ENCODE measurements at places on chromosomes 7 and 10. TPM values are rescaled to one million over a fixed set of nuclear protein-coding genes. Genes with fewer than 3 reads are reported as not detected.

DNA sequence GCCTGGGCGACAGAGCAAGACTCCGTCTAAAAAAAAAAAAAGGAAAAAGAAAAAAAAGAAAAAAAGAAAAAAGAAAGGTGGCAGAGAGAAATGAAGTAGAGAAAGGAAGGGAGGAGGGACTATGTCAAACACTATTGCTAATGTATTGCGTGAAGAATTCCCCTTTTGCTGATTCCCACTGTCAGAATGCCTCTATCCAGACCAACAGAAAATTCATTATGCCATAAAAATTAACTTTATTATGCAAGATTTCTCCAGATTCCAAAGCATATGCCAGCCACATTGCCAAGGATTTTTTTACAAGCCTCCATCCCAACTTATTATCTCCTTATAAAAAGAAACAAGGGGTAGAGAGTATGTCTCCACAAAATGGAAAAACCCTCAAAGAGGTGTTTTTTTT lies 209.3 kb downstream of the MTERF1 start:
- H3K36me3 ChIP-seq: no peaks in the 10 kb centered on the region
- no peaks in the 10 kb centered on the region for H3K4me1 ChIP-seq
- no peaks in the 10 kb centered on the region for H3K27me3 ChIP-seq
- no peak for DNase-seq
- no peak overlapping the region for H3K4me3 ChIP-seq

The PCLO gene
- total RNA-seq: 0.67 TPM

The VIM gene
- total RNA-seq: 904 TPM

- no peak for DNase-seq
- no peaks in the 10 kb centered on the region for H3K4me1 ChIP-seq
- no peaks in the 10 kb centered on the region for H3K27me3 ChIP-seq
- H3K36me3 ChIP-seq: no peaks in the 10 kb centered on the region
- no peak overlapping the region for H3K27ac ChIP-seq
These were observed 519.7 kb upstream of the PFKP start for GRCh38 chr10:2547606-2548005.

The ADCK2 gene
- total RNA-seq: 31.1 TPM

- H3K4me1 ChIP-seq: peaks cover 11% of the 10 kb centered on the region
- no peak overlapping the region for H3K4me3 ChIP-seq
- H3K27me3 ChIP-seq: no peaks in the 10 kb centered on the region
- H3K27ac ChIP-seq: no peak overlapping the region
- no peaks in the 10 kb centered on the region for H3K36me3 ChIP-seq
These were observed 241.5 kb downstream of the PHTF2 start for GRCh38 chr7:78039790-78040776.

The CYP3A4 gene
- not detected for total RNA-seq

- no peaks in the 10 kb centered on the region for H3K27me3 ChIP-seq
- no peak overlapping the region for H3K27ac ChIP-seq
- peaks cover 13% of the 10 kb centered on the region for H3K4me1 ChIP-seq
- peaks cover 11% of the 10 kb centered on the region for H3K36me3 ChIP-seq
- H3K4me3 ChIP-seq: no peak overlapping the region
- DNase-seq: no peak
These were observed 98.2 kb downstream of the RNF216 start for GRCh38 chr7:5683280-5683670.

GRCh38 chr10:71598621-71599055 lies 120.9 kb downstream of the C10orf105 start:
- no peaks in the 10 kb centered on the region for H3K36me3 ChIP-seq
- no peak overlapping the region for H3K27ac ChIP-seq
- DNase-seq: peak; percentile 87

DNA sequence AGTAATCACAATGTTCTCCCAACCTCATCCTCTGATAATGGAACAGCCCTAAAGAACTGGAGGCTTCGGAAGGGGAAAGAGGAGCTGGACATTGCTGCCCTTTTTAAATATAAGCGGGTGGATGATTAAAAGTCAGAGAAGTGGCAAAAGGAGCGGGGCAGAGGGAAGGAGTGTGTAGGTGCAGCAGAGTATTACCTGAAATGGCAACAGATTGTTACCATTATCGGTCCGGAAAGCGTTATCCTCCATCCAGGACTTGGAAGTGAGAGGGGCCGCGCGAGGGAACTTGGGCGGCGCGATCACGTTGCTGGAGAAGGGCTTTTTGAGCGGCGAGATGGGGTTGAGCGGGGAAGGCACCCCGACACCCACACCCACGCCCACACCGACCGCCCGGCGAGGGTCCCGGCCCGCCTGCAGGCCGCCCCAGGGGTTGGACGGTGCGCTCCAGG lies 51.7 kb downstream of the CPEB3 start:
- H3K27ac ChIP-seq: peak overlapping the region; percentile 97
- H3K36me3 ChIP-seq: no peaks in the 10 kb centered on the region
- DNase-seq: peak; percentile 38

DNA sequence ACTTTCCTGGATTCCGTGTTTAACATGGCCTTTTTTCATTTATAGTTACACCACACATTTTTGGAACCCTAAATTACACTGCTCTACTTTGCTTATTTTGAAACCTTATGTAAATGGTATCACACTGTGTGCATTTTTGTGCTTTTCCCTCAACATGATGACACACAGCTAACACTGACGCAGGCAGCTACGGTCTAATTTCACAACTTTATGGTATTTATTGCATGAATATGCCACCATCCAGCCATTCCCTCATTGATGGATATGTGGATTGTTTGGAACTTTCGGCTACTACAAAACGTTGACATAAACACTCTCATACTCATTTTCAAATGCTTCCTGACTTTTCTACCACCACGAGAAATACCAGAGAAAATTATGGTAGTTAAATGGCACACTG lies 6.9 kb downstream of the PAPOLB start:
- H3K4me1 ChIP-seq: no peaks in the 10 kb centered on the region
- no peak overlapping the region for H3K27ac ChIP-seq
- no peak overlapping the region for H3K4me3 ChIP-seq
- DNase-seq: no peak
- no peaks in the 10 kb centered on the region for H3K27me3 ChIP-seq
- no peaks in the 10 kb centered on the region for H3K36me3 ChIP-seq

GRCh38 chr7:100693312-100694097 lies 545 bp downstream of the GIGYF1 start:
- peaks cover 16% of the 10 kb centered on the region for H3K4me1 ChIP-seq
- DNase-seq: no peak
- H3K27ac ChIP-seq: peak overlapping the region; percentile 93
- no peaks in the 10 kb centered on the region for H3K27me3 ChIP-seq
- peak overlapping the region; percentile 95 for H3K4me3 ChIP-seq

- peaks cover 3% of the 10 kb centered on the region for H3K4me1 ChIP-seq
- no peak overlapping the region for H3K4me3 ChIP-seq
- H3K36me3 ChIP-seq: no peaks in the 10 kb centered on the region
- H3K27ac ChIP-seq: no peak overlapping the region
- no peaks in the 10 kb centered on the region for H3K27me3 ChIP-seq
- peak; percentile 21 for DNase-seq
These were observed 27.0 kb downstream of the SND1 start for GRCh38 chr7:127678947-127679346.

GRCh38 chr10:122577311-122577885 lies 16.8 kb downstream of the DMBT1 start:
- no peak for DNase-seq
- H3K4me3 ChIP-seq: no peak overlapping the region
- H3K27ac ChIP-seq: no peak overlapping the region
- no peaks in the 10 kb centered on the region for H3K4me1 ChIP-seq

- no peak overlapping the region for H3K27ac ChIP-seq
- no peaks in the 10 kb centered on the region for H3K4me1 ChIP-seq
- H3K4me3 ChIP-seq: no peak overlapping the region
- no peaks in the 10 kb centered on the region for H3K27me3 ChIP-seq
- no peak for DNase-seq
These were observed 179.9 kb upstream of the CXCL12 start for GRCh38 chr10:44564790-44565189.

- no peaks in the 10 kb centered on the region for H3K4me1 ChIP-seq
- no peak for DNase-seq
- no peak overlapping the region for H3K27ac ChIP-seq
- no peaks in the 10 kb centered on the region for H3K27me3 ChIP-seq
- H3K4me3 ChIP-seq: no peak overlapping the region
These were observed 16.7 kb downstream of the HABP2 start for GRCh38 chr10:113569576-113569975.

GRCh38 chr10:73577788-73578187 lies 13.4 kb downstream of the USP54 start:
- no peak overlapping the region for H3K4me3 ChIP-seq
- H3K27me3 ChIP-seq: no peaks in the 10 kb centered on the region
- peak; percentile 83 for DNase-seq
- H3K27ac ChIP-seq: peak overlapping the region; percentile 95

DNA sequence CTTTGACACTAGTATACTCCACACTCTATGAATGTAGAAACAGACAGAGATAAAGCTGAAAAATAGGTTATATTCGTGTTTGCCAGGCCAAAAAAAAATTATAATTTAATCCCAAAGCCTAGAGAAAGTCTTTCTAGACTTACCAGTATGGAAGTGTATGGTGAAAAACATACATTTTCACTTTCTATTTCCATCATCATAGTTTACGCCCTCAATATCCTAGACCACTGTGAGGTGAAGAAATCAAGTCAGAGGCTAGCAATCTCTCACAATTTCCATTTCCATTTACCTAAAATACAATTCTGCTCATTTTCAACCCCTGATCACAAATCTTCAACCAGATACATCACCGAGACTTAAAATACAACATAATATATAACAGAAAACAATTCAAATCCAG lies 16.2 kb downstream of the GPR22 start:
- peaks cover 17% of the 10 kb centered on the region for H3K4me1 ChIP-seq
- H3K27ac ChIP-seq: no peak overlapping the region
- DNase-seq: no peak
- H3K27me3 ChIP-seq: no peaks in the 10 kb centered on the region

GRCh38 chr10:13743963-13744362 lies 157.2 kb downstream of the PRPF18 start:
- no peaks in the 10 kb centered on the region for H3K36me3 ChIP-seq
- H3K27ac ChIP-seq: no peak overlapping the region
- no peaks in the 10 kb centered on the region for H3K27me3 ChIP-seq
- H3K4me1 ChIP-seq: no peaks in the 10 kb centered on the region

- peak; percentile 96 for DNase-seq
- H3K4me3 ChIP-seq: no peak overlapping the region
- H3K36me3 ChIP-seq: no peaks in the 10 kb centered on the region
- no peaks in the 10 kb centered on the region for H3K27me3 ChIP-seq
- H3K27ac ChIP-seq: peak overlapping the region; percentile 25
These were observed 15.5 kb downstream of the ZMIZ1 start for GRCh38 chr10:79084012-79084971.

GRCh38 chr10:21159669-21160068 lies 262.6 kb upstream of the NEBL start:
- H3K4me3 ChIP-seq: no peak overlapping the region
- H3K4me1 ChIP-seq: peaks cover 5% of the 10 kb centered on the region
- no peak for DNase-seq
- H3K27ac ChIP-seq: no peak overlapping the region
- H3K36me3 ChIP-seq: no peaks in the 10 kb centered on the region

DNA sequence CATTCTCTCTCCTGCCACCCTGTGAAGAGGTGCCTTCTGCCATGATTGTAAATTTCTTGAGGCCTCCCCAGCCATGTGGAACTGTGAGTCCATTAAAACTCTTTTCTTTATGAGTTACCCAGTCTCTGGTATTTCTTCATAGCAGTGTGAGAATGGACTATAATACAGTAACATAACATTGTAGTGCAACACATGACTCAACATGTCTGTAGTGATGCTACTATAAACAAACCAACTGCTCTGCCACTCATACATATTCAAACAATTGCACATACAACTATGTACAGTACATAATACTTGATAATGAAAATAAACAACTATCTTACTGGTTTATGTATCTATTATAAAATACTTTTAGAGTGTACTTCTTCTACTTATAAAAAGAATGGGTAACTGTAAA lies 7.1 kb downstream of the ATOH7 start:
- no peak for DNase-seq
- peaks cover 5% of the 10 kb centered on the region for H3K27me3 ChIP-seq
- H3K36me3 ChIP-seq: no peaks in the 10 kb centered on the region
- H3K4me1 ChIP-seq: no peaks in the 10 kb centered on the region
- no peak overlapping the region for H3K4me3 ChIP-seq

The ANKRD1 gene
- 39.1 TPM for total RNA-seq

DNA sequence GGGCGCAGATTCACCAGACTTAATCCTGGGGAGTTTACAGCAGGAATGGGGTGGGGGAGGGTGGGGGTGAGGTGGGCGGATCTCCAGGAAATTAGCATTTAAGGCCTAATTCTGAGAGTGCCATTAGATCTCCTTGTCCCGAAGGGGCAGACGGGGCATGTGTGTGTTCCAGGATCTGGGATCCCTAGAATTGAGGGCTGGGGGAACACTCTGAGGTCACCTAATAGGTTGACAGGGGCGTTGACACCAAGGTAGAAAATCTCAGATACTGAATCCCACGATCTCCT lies 9.4 kb upstream of the EPHB4 start:
- peak overlapping the region; percentile 59 for H3K27ac ChIP-seq
- peaks cover 18% of the 10 kb centered on the region for H3K4me1 ChIP-seq
- DNase-seq: no peak
- H3K4me3 ChIP-seq: peak overlapping the region; percentile 15
- no peaks in the 10 kb centered on the region for H3K36me3 ChIP-seq

The VWDE gene
- 46.3 TPM for total RNA-seq

DNA sequence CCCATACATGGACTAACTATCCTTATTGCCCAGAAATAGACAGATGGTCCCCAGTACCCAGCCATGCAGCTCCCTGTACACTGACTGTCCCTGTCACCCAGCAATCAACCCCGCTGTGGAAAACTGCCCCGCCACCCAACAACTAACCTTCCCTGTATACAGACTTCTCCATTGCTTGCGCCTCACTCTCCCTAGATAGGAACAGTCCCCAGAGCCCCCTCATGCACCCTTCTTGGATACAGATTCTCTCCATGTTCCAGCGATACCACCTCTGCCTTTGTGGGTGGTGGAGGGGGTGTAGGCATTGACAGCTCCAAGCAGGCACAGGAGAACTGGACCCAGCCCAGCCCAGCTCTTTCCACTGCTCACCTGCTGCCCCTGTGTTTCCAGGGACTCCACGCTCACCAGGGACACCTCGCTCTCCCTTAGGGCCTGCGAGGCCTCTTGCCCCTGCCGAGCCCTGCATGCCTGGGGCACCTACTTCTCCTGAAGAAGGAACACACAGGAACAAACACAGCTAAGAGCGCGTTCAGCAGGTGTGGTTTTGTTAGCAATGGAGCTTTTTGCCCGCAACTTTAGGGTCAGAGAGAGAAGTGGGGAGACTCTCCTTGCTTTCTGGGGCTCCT lies 7.2 kb downstream of the SFTPD start:
- H3K4me3 ChIP-seq: no peak overlapping the region
- no peaks in the 10 kb centered on the region for H3K27me3 ChIP-seq
- no peak for DNase-seq

DNA sequence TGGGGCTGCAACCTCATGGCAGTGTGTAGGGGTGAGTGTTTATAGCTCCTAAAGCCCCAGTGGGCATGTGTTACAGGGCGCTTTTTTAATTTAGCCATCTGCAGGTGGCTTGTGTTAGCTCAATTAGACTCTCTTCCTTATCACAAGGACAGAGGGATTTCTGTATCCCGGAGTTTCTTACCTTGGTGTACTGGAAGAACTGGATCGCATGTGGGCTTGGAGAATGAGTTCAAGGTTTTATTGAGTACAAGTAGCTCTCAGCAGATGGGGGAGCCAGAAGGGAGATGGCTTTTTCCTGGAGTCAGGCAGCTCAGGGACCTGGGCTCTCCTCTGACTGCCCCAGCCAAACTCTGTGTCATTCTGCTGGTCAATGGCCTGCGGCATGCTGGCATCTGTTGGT lies 153.5 kb upstream of the C7orf33 start:
- H3K36me3 ChIP-seq: no peaks in the 10 kb centered on the region
- H3K4me1 ChIP-seq: no peaks in the 10 kb centered on the region
- no peak for DNase-seq
- H3K27me3 ChIP-seq: no peaks in the 10 kb centered on the region
- no peak overlapping the region for H3K4me3 ChIP-seq

Measured in cardiac muscle cell (in vitro differentiated cells and primary cell).